ENCODE measurements at places on chromosomes 12 and 14. TPM values are rescaled to one million over a fixed set of nuclear protein-coding genes. Genes with fewer than 3 reads are reported as not detected.

The TAMALIN gene
- 58.5 TPM for total RNA-seq

The AKAP3 gene
- total RNA-seq, result 0.65 TPM

The USP44 gene
- total RNA-seq, result 2.0 TPM

The LRCOL1 gene
- not detected for total RNA-seq

The DPY19L2 gene
- 0.29 TPM for total RNA-seq

The TPH2 gene
- not detected for total RNA-seq

The PTPRO gene
- not detected for total RNA-seq

The PIANP gene
- total RNA-seq, result not detected

The MYH7 gene
- not detected for total RNA-seq

The ACTR10 gene
- total RNA-seq, result 36.6 TPM

The CLEC2A gene
- not detected for total RNA-seq

The CD27 gene
- total RNA-seq, result not detected

The PARPBP gene
- total RNA-seq, result 14.0 TPM

The BMP4 gene
- total RNA-seq, result 103 TPM

The MTERF2 gene
- total RNA-seq, result 4.9 TPM

The FOXG1 gene
- not detected for total RNA-seq

The SYT1 gene
- 2.9 TPM for total RNA-seq

The TMEM119 gene
- under 0.01 TPM for total RNA-seq

The GZMH gene
- total RNA-seq, result not detected

Measured in vein endothelial cell (primary cell).